ENCODE measurements at places on chromosomes 2 and 18. TPM values are rescaled to one million over a fixed set of nuclear protein-coding genes. Genes with fewer than 3 reads are reported as not detected.

- no peak for DNase-seq
These were observed 103.2 kb downstream of the FAM161A start for GRCh38 chr2:61750624-61751023.

LBX2 gene
- 2.2 TPM for total RNA-seq

FSHR gene
- not detected for total RNA-seq

GRCh38 chr2:101741775-101742520 is 44.4 kb downstream of the MAP4K4 start:
- no peak for DNase-seq

GRCh38 chr2:98908931-98909316 is 27.1 kb downstream of the CRACDL start:
- DNase-seq: no peak

DNA sequence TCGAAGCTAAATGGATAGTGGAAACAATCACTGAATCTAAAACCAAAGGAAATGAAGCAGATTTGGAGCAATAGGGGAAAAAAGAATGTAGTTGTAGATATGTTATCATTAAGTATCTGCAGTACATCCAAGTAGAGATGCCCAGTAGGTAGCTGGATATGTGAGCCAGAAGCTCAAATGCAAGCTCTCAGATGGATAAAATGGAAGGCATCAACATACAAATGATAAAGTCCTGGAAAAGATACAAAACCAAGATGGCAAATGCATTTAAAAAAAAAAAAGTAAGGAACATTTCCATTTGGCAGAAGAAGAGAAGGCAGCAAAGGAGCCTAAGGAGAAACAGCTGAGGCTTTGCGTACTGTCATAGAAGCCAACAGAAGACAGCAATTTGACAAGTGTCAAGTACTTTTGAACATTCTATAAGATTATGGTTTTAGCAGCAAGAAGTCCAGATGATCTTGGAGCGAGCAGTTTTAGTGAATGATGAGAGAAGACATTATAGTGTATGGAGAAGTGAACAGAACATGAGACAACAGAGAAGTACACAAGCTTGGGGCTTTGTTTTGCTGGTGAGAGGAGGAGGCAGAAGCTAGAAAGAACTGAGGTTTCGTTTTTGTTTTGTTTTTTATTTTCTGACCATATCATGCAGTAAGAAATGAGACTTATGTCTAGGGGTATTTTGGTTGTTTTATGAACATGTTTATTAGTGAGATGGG is 18.3 kb downstream of the ROCK2 start:
- DNase-seq: no peak

- no peak for DNase-seq
These were observed 337.8 kb upstream of the DSEL start for GRCh38 chr18:67854340-67854739.

- DNase-seq: no peak
These were observed 654.1 kb upstream of the SYT4 start for GRCh38 chr18:43931439-43931838.

Data from left lung (tissue), 14 donors.